ENCODE measurements at places on chromosomes 13 and 19.

GRCh38 chr19:19081642-19082151 is 17.9 kb downstream of the SLC25A42 start:
- no peak for DNase-seq

GRCh38 chr19:51135004-51135403 is 7.1 kb upstream of the SIGLEC7 start:
- no peak for DNase-seq

GRCh38 chr13:34207334-34207733 is 389.4 kb downstream of the RFC3 start:
- no peak for DNase-seq

GRCh38 chr19:1155352-1156304 is 18.4 kb downstream of the SBNO2 start:
- no peak for DNase-seq

GRCh38 chr13:101618440-101619187 is 166.1 kb downstream of the ITGBL1 start:
- DNase-seq, result no peak

GRCh38 chr19:19429361-19429760 is 23.9 kb downstream of the GATAD2A start:
- DNase-seq, result no peak

GRCh38 chr19:43315851-43316250 is 37.6 kb upstream of the CD177 start:
- no peak for DNase-seq

DNA sequence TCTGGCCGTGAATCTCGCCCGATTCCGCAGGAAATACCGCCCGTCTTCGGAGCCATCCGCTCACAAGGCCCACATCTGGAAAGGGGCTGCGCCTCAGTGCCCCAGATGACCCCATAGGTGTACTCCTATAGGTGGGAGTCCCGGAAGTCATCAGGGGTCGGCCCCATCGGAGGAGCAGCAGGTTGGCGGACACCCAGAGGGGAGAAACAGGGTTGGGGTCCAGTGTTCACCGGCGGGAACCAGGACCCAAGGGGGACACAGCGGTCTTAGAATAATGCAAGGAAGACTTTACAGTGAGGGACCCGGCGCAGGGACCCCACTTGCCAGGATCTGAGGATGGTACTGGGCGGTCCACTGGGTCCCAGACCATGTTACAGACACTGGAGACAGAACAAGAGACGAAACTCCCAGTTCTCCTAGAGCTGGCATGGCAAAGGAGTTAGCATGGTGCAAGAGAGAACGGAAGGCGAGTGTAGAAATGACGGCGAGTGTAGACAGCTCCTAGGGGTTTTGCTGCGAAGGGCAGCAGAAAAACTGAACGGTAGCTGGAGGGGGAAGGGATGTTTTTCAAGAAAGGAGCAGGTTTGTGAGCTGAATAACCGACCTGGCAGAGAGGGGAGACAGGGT is 4.2 kb upstream of the RGL3 start:
- DNase-seq, result no peak

DNA sequence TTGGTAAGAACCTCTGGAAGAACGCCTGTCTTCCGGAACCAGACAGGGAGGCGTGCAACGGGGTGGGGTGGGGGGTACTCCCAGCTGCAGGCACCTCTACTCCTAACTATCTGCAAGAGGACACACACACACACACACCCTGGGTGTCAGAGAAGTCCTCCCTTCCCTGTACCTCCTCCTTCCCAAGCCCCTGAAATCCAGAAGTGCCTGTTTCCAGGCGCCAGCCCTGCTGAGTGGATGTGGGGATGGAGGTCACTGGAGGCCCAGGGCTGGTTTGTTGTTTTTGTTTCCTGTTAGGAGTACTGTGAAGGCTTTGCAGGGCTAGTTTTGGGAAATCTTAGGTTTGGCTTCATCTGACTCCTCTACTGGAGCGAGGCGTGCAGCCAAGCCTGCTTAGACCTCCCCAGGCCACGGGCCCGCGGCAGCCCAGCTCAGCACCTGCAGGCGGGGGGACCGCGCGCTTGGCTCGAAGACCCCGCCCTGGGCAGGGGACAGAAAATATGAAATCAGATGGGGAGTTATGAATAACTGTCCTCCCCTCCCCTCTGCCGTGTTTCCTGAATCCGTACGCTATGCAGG is 36.4 kb downstream of the SOX1 start:
- no peak for DNase-seq
